ENCODE measurements at places on chromosomes 12 and 14.

DNA sequence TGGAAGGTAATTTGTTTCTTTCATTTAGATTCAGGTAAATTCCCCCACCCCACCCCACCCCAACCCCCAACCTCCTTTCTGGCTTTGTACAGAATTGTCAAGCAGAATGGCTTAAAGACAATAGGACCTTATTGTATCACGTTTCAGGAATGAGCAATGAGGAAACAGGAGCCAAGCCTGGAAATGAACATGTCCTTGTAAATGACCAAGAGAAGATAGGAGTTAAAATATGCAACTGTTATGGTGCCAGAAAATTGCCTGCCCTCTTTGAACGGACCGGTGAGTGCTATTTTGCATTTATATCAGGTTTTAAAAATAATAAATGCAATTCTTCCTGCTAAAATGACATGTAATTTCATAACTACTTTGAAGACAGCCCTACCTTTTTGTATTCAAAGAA is 141.6 kb upstream of the PELI2 start:
- DNase-seq: no peak

DNA sequence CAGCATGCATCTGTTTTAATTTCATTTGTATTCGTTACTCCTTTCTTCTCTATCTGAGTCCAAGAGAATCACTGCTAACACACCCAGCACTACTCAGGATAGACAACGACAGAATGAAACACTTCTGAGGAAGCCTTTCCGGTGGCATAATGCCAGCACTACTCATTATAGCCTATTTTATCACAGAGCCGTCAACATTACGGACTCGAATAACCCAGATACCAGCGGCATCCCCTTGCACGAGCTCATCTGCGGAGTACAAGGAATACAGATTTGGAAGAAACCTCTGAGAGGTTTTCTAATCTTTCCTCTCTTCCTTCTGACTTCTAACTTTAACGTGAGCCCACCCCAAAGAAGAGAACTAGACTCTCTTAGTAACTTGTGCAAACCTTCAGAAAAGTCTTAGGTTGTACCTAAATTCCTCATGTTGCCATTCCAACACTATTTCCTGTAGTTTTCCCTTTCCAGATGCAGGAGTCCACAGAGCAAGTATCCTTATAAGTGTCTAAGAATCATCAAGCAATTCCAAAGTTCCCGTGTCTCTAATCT is 248.1 kb downstream of the APAF1 start:
- DNase-seq: no peak

DNA sequence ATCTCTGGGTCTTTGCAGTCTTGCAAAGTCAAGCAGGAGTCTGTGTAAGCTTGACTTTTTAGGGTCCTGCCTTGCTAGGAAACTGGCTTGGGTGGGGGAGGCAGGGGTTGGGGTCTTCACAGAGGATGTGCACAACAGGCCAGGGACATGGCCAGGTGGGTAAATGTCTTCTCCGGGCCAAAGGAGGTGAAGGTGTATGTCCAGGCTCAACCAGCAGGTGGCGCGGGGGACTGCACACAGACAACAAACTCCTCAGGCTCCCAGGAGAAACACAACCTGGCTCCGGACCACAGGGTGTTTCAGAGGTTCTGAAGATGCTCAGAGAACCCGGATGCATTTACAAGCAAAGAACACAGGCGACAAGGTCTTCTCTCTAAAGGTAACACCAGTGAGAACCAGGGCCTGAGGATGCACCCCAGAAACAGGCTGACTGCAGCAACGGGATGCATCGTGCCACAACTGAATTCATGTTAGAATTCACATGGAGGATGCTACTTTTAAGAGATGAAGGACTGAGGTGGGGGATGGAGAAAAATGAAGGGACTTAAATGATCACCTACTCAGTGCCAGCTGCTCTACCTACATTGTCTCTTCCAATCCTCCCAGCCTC is 56.0 kb downstream of the PLEKHG3 start:
- peak; percentile 78 for DNase-seq

DNA sequence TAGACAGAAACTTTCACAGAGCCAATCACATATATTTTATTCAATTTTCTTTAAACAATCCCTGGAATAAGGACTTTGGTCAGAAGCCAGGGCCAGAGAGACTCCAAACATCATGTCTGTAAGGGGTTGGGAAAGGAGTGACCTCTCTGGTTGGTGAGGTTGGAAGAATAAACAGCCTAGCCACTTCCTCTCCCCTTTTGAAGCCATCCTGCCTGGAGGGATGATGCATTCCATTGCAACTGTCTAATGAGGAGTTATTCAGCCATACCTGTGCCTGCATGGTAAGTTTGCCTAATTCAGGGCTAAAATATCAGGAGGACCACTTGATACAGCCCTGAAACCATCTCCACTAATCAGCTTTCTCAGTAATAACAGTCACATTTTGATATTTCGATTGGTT is 299.8 kb downstream of the KCNH5 start:
- DNase-seq: no peak

- no peak for DNase-seq
These were observed 83.7 kb downstream of the TMTC3 start for GRCh38 chr12:88225776-88226175.

DNA sequence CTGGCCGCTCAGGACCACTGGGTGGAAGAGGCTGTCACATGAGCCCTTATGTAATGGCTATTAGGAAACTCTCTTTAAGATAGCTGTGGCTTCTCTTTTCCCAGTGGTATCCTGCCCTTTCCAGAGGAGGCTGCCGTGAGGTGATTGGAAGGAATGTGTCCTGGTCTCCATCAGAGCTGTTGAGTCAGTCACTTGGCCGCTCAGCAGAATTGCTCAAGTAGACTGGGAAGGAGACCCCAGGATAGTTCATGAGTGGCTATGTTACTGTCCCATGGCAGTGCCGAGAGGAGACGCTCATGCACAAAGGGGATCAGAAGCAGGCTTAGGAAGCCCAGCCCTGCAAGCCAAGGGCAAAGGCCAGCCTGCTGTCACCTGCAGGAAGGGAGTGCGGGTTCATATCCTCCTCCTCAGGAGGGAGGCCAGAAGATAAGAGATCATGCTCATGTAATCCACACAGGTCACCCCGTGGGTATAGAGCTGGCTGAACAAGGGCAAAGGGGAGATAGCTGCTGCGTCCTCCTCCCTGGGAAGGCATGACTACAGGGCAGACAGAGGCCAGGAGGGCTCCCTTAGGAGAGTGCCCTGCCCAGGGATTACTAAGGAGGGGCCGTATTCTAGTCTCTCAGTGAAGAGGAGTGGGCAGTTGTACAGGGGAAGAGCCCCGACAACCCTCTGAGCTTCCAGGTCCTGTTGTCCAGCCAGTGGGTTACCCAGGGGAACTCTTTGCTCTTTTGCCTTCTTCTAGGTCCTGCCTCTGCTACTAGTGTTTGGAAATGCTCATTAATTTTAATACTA is 137.0 kb upstream of the MAX start:
- DNase-seq: no peak

GRCh38 chr14:72544615-72545387 is 349.1 kb downstream of the DPF3 start:
- no peak for DNase-seq

GRCh38 chr12:105569886-105570285 is 239.4 kb downstream of the C12orf75 start:
- no peak for DNase-seq

- no peak for DNase-seq
These were observed 136.4 kb downstream of the RPS29 start for GRCh38 chr14:49449749-49450148.

DNA sequence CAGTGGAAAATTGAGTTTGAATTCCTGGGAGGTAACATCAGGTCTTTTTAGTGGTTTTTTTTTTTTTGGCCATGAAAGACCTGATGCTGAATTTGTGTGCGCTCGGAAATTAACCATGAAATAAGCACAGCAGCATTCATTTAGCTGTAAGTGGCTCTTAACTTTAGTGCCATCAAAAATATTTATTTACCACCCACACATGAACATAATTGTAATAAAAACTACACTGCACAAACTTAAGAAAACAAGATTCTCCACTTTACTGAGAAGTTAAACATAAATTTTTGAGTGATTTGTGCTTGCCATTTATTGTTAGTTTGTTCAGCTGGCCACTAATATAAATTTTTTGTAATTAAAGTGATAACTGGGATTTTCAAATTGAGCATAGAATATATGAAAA is 2.4 kb downstream of the SLC41A2 start:
- no peak for DNase-seq

DNA sequence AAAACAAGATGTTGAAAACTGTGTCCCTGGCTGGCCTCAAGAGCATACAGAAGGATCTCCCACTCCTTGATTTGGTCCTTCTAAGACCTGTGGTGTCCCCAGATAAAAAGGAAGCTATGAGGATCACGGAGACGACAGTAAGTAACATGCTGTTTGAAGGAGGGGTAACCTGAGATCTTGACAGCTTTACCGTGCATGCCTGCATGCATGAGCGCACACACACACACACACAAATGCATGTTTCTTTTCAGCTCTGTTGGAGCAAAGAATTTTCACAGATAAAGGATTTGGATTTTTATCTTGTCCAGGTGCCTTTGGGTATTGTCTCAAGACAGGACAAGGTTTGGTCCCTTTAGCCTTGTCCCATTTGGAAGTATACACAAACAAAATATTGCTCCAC is 411.6 kb upstream of the CCDC196 start:
- no peak for DNase-seq

DNA sequence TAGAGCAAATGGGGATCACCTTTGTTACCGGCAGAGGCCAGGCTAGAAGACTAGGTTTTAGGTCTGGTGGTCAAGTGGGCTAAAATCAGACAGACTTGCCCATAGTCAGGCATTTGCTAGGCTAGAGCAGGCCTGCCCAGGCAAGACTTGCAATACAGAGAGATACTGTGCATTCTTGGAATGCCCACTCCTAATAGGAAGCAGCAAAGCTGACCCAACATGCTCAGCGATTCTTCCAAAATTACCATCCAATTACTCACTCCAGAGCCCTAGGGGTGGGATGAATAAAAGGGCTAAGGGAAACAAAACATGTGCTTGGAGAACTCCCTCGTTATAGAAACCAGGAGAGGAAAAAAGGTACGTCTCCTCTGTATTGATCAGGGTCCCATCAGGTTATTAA is 187.8 kb upstream of the AMIGO2 start:
- DNase-seq: no peak

GRCh38 chr12:53935383-53936341 is 3.0 kb upstream of the HOXC13 start:
- no peak for DNase-seq

DNA sequence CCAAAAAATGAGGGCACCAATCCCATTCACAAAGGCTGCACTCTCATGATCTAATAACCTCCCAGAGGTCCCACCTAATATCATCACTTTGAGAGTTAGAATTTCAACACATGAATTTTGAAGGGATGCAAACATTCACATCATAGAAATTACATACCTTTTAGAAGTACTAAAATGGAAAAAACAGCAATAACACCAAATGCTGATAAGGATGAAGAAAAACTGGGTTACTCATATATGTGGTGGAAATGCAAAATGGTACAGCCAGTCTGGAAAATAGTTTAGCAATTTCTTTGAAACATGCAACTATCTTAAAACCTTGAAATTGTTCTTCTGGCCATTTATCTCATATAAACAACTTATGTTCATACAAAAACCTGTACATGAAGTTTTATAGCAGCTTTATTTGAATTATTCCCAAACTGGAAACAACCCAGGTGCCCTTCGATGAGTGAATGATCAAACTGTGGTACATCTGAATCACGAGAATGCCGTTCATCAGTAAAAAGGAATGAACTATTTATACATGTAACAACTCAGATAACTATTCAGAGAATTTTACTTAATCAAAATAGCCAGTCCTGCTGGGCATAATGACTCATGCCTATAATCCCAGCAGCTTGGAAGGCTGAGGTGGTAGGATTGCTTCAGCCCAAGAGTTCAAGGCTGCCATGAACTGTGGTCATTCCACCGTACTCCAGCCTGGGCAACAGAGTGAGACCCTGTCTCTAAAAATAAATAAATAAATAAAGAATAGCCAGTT is 109.4 kb upstream of the SSTR1 start:
- no peak for DNase-seq

GRCh38 chr14:58364316-58364715 is 31.4 kb upstream of the TOMM20L start:
- DNase-seq: no peak

DNA sequence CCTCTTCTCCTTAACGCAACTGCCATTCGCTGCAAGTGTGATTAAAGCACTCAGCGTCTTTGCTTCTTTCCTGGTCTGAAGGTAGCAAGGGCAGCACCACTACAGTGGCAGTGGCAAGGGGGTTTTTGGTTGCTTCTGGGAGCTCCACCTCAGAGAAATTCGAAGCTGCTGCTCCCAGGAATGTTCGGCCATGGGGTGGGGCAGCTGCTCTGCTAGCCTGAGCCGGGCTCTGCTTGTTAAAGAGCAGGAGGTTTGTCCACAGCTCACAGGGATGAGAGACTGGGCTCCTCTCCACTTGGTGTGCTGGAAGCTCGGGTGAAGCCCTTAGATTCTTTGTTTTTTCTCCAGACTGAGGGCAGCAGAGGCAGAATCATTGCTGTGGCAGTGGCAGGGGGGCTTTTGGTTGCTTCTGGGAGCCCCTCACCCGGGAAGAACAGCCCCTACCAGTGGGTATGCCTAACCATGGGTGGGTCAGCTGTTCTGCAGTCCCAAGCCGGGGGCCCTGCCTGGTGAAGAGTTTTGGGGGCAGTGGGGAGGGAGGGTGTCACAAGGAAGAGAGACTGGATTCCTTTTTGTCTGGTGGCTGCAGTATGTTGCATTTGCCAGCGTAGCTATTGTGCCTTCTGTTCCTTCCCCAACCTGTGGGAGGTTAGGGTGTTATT is 340.2 kb downstream of the AEBP2 start:
- peak; percentile 22 for DNase-seq

DNA sequence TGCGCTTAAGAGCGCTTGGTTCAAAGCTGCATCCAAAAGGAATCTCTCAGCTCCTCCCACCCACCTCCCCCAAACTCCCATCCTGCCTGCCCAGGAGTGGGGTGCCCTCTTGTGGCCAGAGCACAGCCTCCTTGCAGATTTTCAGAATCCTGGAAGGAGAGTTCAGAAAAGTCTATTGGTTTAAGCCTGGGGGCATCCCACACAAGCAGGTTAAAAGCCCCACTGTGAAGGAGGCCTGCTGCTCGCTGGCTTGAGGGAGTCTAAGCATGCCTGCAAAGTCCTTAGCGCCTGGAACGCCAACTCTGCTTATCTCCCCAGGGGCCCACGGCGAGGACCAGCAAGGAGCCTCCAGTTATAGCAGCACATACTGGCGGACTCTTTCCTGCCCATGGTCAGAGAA is 297.1 kb downstream of the KSR2 start:
- DNase-seq: peak; percentile 71

GRCh38 chr14:78701246-78701645 is 531.1 kb downstream of the NRXN3 start:
- DNase-seq: no peak

DNA sequence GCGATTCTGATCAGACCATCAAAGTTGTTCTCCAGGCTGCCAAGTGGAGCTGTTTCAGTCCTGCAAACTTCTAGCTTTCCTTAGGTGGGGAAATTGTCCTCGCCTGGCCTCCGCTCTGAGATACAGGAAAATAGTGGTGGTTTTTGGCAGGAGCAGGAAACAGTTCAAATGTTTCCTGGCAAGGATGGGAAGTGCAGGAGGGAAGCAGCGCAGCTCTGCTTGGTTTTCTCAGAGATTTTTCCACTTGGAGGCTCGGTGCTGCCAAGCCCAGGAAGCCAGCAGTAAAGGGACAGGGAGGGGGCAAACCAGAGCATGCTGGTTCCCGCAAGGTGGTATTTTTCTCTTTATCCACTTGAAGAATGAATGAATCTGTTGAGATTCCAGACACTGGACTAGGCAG is 17.0 kb downstream of the TMEM63C start:
- DNase-seq: no peak

- no peak for DNase-seq
These were observed 118.3 kb downstream of the SLC38A6 start for GRCh38 chr14:61099216-61099835.

- no peak for DNase-seq
These were observed 279.7 kb downstream of the ZFP36L1 start for GRCh38 chr14:68513137-68513536.
